ENCODE measurements at places on chromosomes 4 and X.

DNA sequence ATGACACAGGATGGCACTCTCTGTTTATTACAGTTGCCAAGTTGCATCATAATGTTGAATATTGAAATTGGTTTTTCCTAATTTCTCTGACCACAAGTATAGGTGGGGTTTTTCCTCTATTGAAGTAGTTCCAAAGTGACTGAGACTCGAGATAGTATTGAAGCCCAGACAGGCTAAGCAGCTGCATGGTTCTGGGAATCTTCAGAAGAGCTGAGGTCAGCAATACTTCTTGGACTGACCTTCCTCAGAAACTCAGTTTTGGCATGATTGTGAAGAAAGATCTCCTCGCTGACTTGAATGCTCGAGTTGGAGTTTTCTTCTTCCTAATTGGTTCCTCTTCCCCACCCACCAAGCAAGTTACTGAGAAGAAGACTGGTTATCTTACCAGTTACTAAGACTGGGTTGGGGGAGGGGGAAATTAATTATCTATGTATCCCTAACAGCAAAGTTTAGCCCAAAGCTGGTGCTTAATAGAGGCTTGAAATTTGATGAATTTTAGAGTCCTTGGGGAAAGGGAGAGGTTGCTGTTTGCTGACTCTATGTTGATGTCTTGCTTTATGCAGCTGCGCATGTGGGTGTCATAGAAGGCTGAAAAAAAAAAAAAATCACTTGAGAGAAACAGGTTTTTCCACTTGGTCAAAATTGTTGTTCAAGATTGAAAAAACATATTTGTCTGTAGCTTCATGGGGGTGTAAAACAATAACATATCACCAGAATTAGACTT is 91.1 kb downstream of the P2RY10 start:
- no peak for DNase-seq

- no peak for DNase-seq
Measured at GRCh38 chr4:8097721-8098345, 60.8 kb downstream of the ABLIM2 start.

- no peak for DNase-seq
Measured at GRCh38 chrX:136219893-136220292, 31.3 kb downstream of the MAP7D3 start.

DNA sequence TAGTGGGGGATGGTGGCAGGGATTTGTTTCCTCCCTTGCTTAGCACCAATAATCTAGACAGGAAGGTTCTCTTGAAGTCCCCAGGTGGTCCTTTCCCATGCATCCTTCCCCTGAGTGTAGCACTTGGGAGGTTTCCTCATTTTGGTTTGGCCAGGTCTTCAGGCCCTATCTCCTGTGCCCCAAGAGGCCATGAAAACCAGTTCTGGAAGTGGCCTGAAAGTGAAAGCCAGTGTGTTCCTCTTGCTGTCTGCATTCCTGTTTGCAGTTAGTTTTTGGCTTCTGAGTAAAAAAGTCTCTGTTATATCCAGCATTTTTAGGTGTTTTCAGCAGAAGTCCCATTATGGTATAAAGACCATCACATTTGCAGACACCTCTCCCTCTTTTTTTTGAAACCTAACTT is 59.5 kb downstream of the MTM1 start:
- no peak for DNase-seq

DNA sequence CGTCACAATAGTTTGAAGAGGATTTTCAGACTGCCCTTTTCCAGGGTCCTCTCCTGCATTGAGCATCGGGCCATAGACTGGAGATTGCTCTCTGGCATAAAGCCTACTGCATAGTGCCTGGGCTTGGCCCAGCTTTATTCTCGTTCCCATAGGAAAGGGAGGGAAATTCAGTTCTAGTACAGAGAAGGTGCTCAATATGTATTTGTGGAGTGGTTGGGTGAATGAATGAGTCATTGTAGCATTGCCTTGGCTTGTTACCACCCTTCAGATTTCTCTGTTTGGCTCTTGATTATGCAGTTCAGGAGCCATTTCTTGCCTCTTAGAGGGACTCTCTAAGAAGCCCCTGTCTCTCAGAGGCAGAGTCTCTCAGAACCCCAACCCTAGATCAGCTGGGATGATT is 2.6 kb downstream of the TMEM35A start:
- DNase-seq = no peak

DNA sequence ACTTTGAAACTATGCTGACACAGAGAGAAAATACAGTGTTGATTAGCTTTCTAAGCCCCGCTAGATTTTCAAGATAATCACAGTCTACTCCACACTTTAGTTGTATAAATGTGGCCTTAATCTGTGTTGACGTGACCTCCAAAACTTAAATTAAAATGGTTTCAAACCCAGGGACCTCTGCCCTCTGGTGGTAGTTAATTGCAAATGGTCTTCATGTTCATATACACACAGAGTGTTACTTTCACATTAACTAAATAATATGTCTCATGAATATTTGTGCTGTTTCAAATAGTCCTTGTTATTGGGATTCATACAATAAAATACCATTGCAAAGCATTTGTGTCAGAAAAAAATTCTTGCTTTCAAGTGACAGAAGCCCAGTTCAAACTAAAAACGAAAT is 64.3 kb downstream of the TASL start:
- DNase-seq = no peak

DNA sequence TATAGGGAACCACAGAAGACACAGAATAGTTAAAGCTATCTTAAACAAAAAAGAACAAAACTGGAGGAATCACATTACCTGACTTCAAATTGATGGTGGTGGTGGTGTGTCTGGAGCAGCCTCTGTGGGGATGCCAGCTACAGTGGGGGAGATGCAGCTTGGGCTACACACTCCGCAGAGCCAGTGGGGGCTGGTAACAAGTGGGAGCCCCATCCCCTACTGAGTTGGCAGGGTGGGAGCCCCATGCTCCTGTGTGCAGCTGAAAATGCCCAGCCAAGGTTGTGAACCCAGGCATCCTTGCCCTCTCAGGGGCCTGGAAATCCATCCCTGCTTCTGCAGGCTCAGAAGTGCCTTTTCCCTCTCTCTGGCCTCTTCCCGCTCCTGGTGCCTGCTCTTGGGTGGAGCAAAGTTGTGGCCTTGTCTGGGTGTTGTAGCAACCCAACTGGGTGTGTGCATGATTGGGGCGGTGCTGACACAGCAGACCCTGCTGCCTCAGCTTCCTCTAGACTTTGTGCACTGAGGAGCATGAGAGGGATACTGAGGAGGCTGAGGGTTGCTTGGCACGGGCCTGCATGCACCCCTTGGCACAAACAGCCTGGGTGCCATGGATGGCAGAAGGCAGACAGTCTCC is 38.9 kb downstream of the SH3BGRL start:
- DNase-seq = no peak

GRCh38 chrX:20571611-20572010 is 304.9 kb upstream of the RPS6KA3 start:
- DNase-seq = no peak

Measured in Panc1 (cell line).